Type B pancreatic cell (in vitro differentiated cells): ENCODE measurements at places on chromosomes 7 and 10. TPM values are rescaled to one million over a fixed set of nuclear protein-coding genes. Genes with fewer than 3 reads are reported as not detected.

GRCh38 chr10:129253865-129254179 is 213.2 kb upstream of the MGMT start:
- DNase-seq, result no peak

DNA sequence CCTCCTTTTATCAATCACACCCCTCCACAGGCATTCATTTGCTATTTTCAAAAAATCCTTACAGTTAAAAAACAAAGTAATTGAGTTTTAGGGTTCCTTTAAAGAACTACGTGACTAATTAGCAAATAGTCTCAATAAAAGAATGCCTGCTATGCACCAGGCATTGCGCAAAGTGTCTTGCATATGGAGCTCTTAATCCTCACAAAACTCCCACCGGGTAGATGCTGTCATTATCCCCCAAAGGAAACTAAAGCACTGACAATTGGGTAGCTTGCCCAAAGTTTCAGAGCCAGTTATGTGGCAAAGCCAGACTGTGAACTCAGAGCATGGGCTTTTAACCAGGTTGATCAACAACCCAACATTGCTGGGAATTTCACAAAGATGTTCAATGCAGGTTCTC is 305.7 kb downstream of the ELMO1 start:
- DNase-seq, result no peak

DNA sequence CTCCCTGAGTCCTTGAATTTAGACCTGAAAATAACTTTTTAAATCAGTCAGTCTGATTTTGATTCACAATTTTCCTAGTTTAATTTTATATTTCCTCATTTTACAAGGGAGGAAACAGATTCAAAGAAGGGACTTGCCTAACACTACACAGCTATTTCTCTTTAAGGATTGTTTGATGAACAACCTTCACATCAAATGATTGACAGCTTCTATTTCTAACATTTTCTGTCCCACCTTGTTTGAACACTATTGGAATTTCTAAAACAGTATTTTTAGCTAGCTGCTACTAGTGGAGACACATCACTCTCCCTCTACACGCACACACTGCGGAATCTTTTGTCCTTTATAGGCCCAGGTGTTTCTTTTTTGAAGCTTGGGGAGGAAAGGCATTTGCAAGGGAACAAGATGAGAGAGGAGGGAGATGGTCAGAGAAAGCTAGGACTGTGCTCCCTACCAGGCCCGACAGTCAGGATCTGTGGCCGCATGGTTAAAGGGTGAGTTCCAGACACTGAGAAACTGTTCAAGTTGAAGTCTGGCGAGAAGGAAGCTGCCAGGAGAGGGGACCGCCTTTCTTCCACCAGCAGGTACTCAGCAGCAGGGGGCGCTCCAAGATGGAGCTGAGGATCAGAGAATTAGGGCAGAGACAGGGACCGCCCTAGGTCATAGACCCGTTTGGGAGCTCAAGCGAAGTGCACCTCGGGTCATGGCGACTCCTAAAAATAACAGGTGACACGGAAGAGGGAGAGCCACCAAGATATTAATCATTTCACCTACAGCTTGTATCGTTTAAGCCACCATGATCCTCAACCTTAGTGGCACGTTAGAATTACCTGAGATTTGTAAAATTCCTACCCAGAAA is 49.7 kb downstream of the DNAJC12 start:
- DNase-seq, result no peak

DNA sequence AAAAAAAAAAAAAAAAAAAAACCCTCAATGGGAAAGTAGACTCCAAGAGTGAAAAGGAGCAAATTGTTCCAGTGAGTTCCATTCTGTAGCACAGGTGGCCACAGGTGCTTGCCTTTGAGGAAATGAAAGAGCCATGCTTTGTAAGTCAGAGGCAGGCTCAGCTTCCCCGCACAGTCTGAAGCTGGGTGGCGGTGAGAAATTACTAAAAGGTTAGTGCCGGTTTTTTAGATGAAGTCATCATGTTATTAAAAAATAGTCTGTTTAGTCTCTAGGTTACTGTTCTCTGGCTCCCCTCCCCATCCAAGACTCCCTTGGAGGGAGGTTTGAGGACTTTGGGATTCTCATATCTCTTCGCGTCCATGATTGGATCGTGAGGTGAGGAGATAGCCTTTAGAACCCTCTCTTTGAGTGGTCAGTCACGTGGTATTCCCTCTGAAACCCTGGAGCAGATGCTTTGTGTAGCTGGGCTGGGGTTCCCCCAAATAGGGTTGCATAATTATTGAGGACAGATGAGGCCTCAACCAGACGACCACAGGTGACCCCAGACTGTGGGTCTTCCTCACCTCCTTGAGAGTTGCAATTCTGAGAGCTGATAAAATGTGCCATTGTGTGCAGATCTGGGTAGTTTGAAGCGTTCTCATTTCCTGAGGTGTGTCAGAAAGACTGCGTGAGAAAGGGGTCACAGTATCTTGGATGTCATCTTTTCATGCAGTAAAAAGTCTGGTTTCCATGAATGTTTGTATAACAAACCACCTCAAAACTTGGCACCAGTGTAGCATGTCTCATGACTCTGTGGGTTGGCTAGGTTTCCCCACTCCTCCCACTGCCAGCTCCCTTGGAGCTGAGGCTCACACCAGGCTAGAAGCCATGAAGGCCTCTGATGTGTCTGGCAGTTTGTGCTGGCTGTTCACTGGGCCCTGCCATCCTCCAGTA is 27.1 kb downstream of the OGDH start:
- no peak for DNase-seq

DNA sequence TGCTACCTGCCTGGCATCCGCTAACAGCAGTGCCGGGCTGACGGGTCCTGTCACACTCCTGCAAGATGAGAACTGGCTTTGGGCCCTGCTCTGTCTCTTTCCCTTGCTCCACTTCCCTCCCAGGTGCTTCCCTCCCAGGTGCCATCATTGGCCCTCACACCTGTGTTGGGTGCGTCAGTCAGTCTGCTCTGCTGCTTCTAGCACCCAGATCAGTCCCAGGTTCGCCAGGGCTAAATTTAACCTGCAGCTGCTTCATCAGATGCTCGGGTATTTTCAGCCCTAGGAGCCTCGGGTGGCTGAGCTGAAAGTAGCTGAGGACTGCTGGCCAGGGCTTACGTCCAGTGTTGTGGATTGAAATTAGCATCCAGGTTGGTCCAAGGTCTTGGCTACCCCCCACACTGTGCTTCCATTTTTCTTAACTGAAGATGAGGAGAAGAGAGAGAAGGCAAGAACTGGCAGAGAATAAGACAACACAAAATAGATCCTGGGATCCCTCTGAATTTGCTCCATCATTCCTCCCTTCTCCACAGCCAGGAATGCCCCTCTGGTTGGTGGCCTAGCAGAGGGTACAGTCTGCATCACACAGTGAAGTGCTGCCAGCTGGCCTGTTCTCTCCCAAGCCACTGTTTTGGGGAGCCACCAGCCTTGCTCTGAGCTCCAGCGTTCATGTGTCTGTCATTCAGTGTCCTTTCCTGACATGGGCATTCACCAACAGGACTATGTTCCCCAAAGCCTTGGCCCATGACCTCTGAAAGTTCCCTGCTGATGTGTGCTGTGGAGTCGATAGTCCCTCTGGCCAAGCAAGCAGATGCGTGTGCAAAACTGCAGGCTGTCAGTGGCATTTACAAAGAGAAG is 65.9 kb upstream of the SYPL1 start:
- no peak for DNase-seq

DNA sequence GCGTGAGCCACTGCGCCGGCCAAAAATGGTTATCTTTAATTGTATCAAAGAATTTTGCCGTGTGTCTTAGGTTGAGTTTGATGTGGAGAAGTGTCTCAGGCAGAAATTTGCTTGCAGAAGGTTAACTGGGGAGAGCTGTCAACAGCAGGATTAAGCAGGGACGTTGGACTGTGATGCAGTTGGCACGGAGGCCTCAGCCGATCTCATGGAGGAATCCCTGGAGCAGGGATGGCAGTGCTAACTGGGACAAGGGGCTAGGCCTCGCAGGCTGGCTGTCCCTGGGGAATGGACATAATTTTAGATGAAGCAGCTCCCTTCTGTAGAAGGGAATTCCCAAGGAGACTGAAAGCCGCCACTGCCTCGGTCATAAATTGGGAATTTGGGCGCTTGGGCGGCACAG is 12.3 kb upstream of the KIF5B start:
- no peak for DNase-seq

DNA sequence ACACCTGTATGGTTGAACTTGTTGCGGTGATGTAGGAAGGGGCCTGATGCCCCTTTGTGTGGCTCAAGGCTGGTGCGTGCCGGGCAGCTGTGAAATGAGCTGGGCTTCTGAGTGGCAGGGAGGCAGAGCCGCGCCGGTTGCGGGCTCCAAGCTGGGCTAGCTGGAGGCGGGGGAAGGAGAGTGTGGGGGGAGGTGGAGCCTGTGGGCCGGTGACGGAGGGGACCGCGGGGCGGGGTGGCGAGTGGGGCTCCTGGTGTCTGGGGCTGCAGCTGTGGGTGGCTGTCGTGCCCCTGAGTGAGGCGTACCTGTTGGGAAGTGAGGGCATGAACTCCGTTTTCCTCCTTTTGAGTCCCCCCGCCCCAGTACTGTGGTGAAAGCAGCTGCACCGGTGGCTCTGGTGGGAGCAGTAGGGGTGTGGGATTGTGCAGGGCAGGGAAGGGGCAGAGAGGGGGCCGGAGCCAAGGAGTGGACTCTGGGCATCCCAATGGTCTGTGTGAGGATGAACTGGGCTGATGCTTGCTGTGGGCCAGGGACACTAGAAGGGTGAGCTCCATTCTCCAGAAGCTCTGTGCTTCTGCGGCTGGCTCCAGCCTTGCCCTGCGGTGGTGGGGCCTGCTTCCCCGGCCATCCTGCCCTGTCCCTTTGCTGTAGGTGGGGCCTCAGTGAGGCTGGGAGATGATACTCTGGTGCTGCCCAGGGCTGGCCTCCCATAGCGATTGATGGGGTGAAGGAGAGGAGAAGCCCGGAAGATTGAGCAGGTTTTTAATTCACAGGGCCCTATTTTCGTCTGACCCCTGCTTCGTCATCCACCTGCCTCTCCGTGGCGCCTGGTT is 41.7 kb downstream of the INPP5A start:
- DNase-seq, result no peak

GRCh38 chr7:144834641-144835144 is 1.2 kb downstream of the TPK1 start:
- DNase-seq, result no peak

GRCh38 chr10:103600325-103600724 is 106.8 kb downstream of the NEURL1 start:
- DNase-seq, result no peak

The ACSM6 gene
- not detected in 2 replicates for total RNA-seq

The CACNB2 gene
- 4.9 and 7.6 TPM in 2 replicates for total RNA-seq

The ASAH2 gene
- total RNA-seq, result 5.1 and 5.4 TPM in 2 replicates

The NRCAM gene
- total RNA-seq, result 34.4 and 41.0 TPM in 2 replicates

The CNPY1 gene
- total RNA-seq, result not detected in 2 replicates

The GPR22 gene
- total RNA-seq, result not detected in 2 replicates
